NCI-H1436 treated with DMSO at 0.1 percent for 48 hours (cell line): ENCODE measurements at places on chromosomes 16 and 17.

DNA sequence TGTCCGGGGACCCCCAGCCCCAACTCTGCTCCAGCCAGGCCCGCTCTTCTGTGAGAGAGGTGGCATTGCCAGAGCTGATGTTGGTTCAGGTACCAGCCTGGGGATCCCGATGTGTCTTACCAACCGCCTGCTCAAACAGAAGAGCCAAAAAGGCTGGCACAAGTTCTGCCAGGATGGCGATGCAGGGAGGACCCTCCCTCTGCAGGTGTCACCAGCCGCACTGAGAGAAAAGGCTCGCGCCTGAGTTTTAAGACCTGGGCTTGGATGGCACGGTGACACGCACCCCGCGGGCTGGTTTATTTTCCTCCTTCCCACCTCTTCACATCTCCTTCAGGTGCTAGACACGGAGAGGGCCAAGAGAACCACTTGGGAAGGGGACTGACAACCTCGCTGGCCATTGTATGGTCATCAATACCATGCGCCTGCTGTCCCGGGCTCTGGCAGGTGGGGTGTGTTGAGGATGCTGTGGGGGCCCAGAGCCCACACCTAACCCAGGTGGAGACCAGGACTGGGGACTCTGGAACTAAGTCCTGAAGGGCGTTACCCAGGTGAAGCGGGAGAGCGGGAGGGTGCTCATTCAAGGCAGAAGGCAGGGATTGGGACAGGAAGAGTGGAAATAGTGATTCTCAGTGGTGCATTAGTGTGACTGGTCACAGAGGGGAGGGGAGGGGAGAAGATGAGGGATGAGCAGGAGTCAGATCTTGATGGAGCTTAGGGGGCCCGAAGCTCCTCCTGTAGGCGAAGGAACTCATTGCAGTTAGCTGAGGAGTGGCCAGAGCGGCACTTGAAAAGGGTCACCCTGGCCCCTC is 16.3 kb downstream of the FOXJ1 start:
- no peak for DNase-seq

GRCh38 chr17:40448213-40448638 is 5.0 kb downstream of the IGFBP4 start:
- no peak for DNase-seq

- no peak for DNase-seq
These were observed 52.6 kb upstream of the KDM6B start for GRCh38 chr17:7781429-7781828.

- no peak for DNase-seq
These were observed at the start of gene RPL19 for GRCh38 chr17:39200070-39200879. RPL19 (plus strand) TSS chr17:39200283; CDS start chr17:39200345, 62 bp downstream.

- DNase-seq, result no peak
These were observed 6.2 kb downstream of the ATP6V0D1 start for GRCh38 chr16:67474551-67475455.

GRCh38 chr17:80891397-80892018 is 100.1 kb upstream of the CHMP6 start:
- no peak for DNase-seq

DNA sequence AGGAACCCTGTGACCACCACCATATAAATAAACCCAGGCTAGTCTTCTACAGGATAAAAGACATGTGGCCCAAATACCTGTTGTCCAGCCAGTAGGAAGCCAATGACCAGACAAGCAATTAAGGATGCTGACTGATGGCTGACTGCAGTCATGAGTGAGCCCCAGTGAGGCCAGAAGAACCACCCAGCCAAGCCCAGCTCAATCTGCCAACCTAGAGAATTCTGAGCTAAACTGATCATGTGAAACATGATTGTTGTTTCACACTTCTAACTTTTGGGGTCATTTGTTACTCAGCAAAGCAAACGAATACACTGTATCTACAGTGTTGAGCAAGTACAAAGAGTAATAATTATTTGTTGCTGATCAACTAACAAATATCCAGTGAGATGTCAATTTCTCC is 86.4 kb downstream of the DNAH3 start:
- DNase-seq, result no peak

- no peak for DNase-seq
These were observed 39.4 kb upstream of the SMPD3 start for GRCh38 chr16:68487669-68488068.

GRCh38 chr16:79286646-79287423 is 313.7 kb downstream of the MAF start:
- peak; percentile 79 for DNase-seq

DNA sequence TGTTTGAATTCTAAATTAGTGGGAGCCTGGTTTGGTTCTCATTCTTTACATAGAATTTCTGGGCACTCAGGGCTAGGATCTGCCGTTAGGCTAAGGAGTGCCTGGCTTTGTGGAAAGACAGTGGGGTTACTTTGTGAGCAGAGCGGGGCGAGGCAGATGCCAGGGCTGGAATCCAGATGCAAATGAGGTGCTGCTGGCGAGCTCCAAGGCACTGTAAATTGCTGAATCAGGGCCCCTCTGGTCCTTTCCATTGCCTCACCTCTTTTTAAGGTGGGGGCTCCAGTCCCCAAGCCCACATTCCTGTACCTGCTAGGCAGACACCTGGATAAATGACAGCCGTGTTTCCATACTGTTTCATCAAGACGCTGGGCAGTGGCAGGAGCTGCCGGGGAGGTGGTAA is 33.8 kb downstream of the PIPOX start:
- DNase-seq, result no peak

DNA sequence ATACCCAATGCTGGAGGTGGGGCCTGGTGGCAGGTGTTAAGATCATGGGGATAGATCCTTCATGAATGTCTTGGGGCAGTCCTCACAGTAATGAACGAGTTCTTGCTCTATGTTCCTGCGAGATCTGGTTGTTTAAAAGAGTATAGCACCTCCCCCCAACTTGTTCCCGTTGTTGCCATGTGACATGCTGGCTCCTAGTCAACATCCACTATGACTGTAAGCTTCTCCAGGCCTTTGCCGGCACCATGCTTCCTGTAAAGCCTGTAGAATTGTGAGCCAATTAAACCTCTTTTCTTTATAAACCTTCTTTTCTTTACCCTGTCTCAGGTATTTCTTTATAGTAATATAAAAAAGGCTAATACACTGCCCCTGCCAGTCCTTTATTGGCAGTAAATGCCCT is 33.3 kb downstream of the RANBP10 start:
- no peak for DNase-seq

DNA sequence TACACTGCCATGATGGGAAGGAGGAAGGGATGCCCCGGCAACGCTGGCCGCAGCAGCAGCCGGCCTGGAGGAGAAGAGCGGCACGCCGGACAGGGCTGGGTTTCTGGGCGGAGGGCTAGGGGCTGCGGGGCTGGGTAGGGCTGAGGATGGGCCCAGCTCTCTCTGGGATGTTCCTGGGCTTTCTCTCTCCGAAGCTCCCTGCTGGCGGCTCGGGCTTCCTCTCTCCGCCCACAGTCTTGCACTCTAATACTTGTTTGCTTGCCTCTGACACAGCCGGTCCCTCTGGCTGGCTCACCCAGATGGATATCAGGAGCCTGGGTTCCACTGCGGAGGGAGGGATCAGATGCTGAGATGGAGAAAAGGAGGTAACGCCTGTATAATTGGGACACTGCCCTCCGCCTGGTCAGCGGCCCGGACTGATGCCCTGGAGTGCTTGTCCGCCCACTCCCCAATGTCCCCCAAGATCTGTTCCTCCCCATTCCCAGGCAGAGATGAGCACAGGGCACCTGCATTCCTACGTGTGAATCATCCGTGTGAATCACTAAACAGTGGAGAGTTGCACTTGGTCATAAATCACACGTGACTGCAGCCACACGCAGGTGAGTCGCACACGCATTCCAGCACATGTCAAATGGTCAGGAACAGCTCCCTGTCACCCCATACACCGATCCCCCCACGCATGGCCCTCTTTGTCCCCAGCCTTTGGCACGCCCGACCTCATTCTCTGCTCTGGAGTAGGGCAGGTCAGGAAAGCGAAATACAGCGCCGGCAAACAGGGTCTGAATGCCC is at the start of gene ALOXE3:
ALOXE3 (minus strand) TSS at position 535 of the 789 bp plus-strand sequence; CDS start at position 11, 524 bp downstream.
- no peak for DNase-seq

DNA sequence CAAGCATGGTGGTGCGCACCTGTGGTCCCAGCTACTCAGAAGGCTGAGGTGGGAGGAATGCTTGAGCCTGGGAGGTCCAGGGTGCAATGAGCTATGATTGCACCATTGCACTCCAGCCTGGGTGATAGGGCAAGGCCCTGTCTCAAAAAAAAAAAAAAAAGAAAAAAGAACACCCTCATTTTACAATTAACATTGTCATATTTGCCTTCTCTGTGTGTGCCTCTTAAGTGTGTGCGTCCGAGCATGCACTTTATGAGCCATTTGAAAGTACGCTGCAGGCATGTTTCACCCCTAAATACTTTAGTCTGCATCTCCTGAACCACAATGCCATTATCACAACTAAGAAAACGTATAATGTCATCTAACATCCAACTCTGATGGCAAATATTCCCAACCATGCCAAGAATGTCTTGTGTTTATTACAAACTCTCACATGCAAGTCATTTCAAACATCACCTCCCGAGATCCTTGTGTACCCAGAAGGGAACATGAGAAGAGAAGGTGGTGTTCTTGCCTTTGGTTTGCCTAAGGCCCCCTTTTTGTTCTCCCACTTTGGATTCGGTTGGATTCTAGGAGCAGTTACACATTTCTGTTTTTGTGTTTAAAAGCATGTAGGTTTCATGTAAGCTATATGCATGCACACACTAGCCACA is 38.0 kb downstream of the CDH1 start:
- DNase-seq, result no peak

DNA sequence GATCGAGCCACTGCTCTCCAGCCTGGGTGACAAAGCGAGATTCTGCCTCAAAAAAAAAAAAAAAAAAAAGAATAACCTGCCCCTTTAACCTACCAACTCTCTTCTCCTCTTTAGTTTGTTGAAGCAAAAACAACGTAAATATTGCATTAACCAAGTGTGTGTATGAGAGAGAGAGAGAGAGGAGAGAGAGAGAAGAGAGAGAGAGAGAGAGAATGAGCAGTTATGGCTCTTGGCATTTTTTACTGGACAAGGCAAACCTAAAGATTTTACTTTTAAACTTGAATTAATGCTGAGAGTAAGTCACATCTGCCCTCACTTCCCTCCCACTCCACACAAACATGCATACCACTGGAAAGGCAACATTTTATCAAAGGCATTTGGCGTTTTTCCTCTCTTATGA is 3.0 kb upstream of the SLFN5 start:
- no peak for DNase-seq

GRCh38 chr17:57154921-57155320 is 69.9 kb downstream of the AKAP1 start:
- DNase-seq, result no peak

DNA sequence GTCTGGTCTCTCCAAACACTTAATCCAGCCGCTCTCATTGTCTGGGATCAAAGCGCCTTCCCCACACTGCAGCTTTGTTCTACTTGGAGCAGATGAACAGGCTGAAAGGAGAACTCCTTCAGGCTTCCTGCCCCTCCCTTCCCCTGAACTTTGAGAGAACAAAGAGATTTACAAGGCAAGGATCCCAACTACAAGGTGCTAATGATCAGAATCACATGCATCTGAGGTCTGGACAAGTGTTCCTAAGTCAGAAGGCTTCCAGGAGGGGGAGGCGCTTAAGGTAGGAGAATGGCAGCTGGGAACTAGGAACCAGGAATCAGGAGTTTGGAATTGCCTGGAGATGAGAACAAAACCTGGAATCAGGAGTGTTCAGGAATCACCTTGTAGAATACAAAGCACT is 606.3 kb upstream of the CDH11 start:
- DNase-seq, result no peak

- DNase-seq, result no peak
These were observed 39.9 kb upstream of the LONP2 start for GRCh38 chr16:48203974-48204824.

DNA sequence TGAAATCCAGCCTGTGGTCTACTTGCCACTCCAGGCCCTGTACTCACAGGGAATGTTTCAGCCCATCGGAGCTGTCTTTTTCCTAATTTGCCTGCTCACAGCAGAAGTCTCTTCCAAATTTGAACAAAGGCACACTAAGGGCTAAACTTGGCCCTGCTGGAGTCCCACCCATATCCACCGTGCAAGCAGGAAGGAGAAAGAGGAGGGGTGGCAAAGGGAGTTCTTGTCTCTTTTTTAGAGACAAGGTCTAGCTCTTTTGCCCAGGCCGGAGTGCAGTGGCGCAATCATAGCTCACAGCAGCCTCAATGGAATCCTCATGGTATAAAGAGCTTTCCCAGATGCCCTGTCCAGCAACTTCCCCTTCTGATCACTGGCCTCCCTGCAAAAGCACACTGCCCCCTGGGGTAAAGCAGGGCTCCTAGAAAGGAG is 2.7 kb upstream of the PRM1 start:
- DNase-seq, result no peak

DNA sequence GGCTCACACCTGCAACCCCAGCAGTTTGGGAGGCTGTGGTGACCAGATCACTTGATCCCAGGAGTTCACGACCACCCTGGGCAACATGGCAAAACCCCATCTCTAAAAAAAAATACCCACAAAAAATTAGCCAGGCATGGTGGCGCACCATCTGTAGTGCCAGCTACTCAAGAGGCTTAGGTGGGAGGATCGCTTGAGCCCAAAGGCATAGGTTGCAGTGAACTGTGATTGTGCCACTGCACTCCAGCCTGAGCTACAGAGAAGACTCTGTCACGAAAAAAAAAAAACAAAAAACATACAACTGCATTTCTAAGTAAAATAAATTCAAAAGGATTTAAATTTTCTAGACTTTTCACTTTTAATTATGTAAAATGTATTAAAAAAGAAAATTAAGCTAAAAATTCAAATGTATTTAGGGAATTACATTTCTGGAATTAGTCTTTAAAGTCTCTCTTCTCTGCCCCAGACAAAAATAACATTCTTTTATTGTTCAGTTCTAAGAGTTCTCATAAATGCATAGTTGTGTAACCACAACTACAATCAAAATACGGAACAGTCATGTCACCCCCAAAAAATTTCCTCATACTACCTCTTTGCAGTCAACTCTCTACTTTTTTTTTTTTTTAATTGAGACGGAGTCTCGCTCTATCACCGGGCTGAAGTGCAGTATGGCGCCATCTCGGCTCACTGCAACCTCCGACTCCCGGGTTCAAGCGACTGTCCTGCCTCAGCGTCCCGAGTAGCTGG is 14.1 kb downstream of the FAM222B start:
- DNase-seq, result no peak

DNA sequence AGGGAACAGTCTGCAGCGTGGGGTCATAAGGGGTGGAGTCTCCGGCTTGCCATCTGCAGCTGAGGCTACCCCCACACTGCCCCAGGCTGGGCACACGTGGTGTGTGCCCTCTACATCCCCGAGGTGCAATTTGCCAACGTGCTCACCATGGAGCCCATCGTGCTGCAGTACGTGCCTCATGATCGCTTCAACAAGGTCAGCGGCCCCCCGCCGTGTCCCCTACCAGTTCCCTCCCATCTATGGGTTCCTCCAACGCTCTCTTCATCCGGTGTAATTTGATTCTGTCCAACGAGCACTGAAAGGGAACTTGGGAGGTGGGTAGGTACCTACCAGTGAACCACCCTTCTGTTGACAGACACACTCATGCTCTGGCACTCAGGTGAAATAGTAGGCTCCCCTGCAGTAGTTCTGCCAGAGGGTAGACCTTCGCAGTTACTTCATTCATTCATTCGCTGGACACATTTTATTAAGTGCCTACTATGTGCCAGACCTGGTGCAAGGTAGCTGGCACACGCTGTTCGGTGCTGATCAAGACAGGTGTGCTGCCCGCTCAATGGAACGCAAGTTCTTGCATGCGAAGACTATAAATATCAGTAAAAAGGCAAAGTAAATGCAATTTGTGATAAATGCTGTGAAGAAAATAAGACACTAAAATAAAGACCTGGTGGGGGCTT is 2.7 kb downstream of the MLLT6 start:
- DNase-seq, result no peak
